ENCODE measurements at places on chromosomes 12 and 14.

- DNase-seq = no peak
Observed at GRCh38 chr14:30180219-30180618, 252.6 kb upstream of the PRKD1 start.

DNA sequence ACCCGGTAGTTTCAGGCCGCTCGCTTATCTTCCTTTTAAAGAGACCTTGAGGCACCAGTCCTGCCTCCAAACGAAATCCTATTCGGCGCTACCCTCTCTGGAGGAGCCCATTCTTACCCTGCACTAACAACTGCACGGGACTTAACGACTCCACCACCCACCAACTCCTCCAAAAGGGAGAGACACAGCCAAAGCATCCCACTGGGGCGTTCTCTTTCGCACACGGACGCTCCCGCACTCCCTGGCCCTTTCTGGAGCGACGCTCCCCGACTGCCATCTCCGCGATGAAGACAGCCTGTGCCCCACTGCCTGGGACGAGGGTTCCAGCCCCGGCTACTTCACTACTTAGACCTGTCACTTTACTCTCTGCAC lies 650 bp downstream of the GALC start:
- DNase-seq = no peak

DNA sequence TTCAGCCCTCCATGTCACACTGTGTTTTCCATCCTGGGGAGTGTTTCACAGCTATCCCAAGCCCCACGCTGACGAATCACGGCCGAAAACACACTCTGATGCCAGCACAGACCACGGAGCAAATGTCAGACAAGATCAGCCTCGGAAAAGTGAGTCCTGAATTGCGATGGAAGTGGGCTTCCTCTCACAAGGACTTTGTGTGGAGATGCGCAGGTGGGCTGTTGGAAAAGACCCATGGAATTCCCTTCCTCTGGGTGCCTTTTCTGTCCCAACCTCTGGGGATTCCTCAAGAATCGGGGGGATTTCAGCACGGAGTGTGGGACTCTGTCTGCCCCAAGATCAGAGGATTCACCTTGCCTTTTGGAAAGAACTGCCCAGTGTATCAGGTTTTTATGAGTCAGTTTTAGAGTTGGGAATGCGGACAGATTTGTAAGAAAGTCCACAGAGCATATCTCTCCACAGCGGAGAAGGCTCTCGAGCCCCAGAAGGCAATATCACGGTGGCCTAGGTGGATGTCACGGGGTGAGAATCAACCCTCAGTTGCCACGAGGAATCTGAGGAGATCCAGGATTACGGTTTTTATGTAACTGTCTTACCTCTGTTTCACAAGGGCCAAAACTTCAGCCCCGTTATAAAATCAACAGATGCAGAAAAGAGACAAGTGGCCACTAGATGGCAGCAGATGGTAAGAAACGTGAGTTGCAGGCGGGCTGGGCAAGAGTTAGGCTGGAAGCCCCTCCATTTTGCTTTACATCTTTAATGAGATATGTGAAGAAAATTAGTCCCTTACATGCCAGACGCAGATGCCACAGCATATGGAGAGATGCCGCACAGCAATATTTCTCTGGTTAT lies 201.9 kb downstream of the DAD1 start:
- DNase-seq = no peak

DNA sequence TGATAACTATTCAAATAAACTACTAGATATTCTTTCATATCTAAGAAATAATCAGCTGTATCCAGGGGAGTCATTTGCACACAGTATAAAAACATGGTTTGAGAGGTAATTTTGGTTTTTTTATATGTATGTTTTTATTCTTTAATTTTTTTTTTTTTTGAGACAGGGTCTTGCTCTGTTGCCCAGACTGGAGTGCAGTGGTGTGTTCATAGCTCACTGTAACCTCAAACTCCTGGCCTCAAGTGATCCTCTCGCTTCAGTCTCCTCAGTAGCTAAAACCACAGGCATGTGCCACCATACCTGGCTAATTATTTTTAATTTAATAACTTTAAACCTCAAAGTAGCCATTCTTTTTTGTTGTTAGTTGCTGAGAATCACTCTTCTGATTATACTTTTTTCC lies 1.8 kb downstream of the PRORP start:
- DNase-seq = no peak

- no peak for DNase-seq
Observed at GRCh38 chr12:79397609-79398008, 293.2 kb downstream of the PAWR start.

GRCh38 chr12:6638305-6638704 lies 2.5 kb upstream of the LPAR5 start:
- no peak for DNase-seq

GRCh38 chr12:40730281-40730680 lies 38.0 kb downstream of the CNTN1 start:
- no peak for DNase-seq

GRCh38 chr12:95723693-95724384 lies 66.7 kb downstream of the NTN4 start:
- no peak for DNase-seq

DNA sequence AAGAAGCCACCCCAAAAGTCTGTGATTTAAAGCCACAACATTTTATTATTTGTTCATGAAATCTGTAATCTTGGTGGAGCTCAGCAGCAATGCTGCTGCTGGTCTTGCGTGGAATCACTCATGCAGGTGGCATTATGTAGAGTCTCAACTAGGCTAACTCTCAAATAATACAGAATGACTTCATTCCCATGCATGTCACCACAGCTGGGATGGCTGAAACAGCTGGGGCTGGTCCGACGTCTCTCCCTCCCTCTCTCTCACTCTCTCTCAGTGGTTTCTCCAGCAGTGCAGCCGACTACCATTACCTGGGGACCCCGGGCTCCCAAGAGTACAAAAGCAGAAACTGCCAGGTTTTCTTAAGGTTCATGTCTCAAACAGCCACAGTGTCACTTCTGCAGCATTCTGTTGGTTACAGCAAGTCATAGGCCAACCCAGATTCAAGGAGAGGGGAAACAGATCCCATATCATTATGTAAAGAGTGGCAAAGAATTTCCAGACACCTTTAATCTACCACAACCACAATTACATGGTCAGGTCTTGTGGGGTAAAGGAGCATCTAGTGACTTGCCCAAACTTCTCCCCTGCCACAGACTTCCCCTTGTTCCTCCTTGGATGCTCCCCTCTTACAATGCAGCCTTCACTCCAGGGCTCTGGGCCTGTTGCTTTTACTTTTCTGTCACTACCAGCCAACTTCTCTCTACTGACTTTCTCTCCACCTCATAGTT lies 192.0 kb upstream of the HMGA2 start:
- no peak for DNase-seq

GRCh38 chr14:95286645-95287044 lies 33.1 kb downstream of the CLMN start:
- DNase-seq = no peak

GRCh38 chr12:104991565-104992128 lies 5.5 kb downstream of the NOPCHAP1 start:
- DNase-seq = no peak

DNA sequence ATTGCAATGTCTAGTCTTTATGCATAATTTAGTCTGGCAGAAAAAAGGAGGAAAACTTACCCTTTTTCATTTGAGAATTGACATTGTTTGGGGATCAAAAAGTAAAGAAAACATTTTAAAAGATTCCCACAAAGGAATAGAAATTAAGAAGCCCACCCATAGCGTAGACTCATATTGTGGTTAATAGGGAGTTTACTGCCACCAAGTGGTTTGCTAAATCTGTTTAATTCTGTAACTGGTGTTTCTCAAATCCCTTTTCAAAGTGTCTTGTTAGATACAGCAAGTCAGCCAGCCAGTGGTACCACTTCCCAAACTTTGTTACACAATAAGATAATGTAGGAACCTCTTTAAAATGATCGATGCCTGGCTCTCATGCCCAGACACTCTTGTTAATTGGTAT lies 180.3 kb downstream of the IPO8 start:
- no peak for DNase-seq

DNA sequence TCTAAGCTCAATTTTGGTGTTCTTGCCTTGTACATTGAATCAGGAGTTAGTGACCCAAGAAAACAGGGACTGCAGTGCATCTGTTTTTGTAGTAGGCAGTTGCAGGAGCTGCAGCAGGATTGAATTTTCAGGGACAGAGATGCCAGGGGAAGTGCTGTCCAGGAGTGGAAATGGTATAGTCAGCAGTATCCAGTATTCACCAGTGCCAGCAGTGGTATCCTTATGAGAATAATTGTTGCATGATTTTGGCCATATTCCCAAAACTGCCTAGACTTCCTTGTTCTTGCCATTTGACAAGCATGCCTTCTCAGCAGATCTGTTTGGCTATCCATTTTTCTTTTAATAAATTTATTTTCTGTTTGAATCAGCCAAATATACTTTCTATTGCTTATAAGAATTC lies 18.6 kb upstream of the ABCD2 start:
- DNase-seq = no peak

- no peak for DNase-seq
Observed at GRCh38 chr12:53113951-53114350, 10.7 kb downstream of the SOAT2 start.

- DNase-seq = no peak
Observed at GRCh38 chr12:10725003-10725402, 1.9 kb upstream of the YBX3 start.

GRCh38 chr12:1360441-1361210 lies 233.8 kb downstream of the FBXL14 start:
- no peak for DNase-seq

- DNase-seq = no peak
Observed at GRCh38 chr14:100654814-100655740, 67.9 kb upstream of the BEGAIN start.

- DNase-seq = no peak
Observed at GRCh38 chr12:118472940-118473339, 96.6 kb downstream of the SUDS3 start.

- DNase-seq = no peak
Observed at GRCh38 chr14:68408680-68409079, 384.2 kb downstream of the ZFP36L1 start.

- DNase-seq = no peak
Observed at GRCh38 chr14:67622675-67623074, 3.0 kb downstream of the ARG2 start.

- no peak for DNase-seq
Observed at GRCh38 chr12:52496054-52496453, 3.0 kb upstream of the KRT6A start.

GRCh38 chr14:35806006-35806907 lies 2.8 kb downstream of the RALGAPA1 start:
- DNase-seq = no peak

GRCh38 chr12:96045566-96045965 lies 10.2 kb upstream of the LTA4H start:
- no peak for DNase-seq
